GM19239 (cell line): ENCODE measurements at places on chromosomes 5 and 9.

DNA sequence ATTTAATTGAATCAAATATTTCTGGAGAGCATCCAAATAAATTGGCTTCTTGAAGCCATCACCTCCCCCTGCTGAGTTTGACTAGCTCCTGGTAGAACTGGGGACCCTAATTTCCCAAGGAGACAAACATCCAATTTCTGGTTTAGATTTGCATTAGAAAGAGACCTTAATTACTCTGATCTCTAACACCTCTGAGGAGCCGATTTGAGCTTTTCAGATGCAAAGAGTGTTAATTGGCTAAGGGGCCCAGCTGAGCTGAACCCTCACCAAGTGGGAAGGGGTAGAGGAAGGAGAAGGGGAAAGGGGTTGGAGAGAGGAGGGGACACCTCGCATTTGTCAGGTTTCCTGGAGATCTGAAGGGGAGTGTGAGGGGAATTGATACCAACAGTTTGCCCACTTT is 145.4 kb upstream of the SHB start:
- DNase-seq, result no peak

- no peak for DNase-seq
Measured at GRCh38 chr5:130992095-130992494, 173.0 kb downstream of the HINT1 start.

DNA sequence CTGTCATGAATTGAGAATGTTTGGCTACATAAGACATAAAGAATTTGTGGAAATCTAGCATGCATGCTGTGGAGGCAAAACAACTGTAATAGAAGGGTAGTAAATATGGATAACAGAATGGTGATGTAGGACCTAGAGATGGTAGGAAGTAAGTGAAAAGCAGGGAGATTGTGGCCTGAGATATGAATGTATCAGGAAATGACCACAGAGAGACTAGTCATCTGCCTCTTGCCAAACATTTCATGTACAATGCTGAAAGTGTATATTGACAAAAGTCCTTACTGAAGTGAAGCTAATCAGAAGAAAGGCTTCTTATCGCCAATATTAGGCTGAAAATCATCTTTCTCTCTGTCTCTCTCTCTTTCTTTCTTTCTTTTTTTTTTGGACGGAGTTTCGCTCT is 873.1 kb upstream of the CTNND2 start:
- DNase-seq, result no peak

DNA sequence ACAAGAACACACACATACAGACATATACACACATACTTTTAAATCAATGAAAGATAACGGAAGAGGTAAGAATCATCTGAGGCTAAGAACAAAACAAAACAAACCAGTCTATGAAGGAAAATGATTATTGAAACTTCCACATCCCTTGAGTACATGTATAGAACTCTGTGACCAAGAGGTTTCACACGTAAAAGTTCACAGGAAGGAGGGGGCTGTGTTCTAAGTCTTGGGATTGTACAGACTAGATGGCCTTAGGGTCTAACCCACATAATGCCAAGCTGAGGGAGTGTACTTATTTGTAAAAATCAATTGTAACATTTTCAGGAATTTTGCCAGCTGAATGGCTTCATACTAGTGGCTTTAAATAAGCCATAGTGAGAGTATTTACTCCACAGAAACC is 144.4 kb upstream of the IFNE start:
- no peak for DNase-seq

DNA sequence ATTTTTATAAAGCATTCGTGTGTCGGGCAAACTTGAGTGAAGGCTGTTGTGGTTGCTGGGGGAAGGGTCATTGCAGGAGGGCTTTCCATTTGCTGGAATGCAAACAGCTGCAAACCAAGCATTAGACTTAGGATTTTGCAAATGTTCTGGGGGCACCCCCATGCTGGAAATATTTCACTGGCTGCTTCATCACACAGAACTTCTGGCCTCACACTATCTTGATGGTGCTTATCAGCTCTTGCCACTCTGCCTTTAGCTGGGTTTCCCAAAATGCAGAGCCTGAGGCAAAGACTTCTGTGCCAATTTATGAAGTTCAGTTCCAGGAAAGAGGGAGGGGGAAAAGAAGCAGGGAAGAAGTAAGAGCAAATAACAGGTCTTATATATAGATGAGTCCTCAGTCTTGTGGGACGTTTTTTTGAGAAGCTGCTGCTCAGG is 8.6 kb upstream of the COL15A1 start:
- no peak for DNase-seq

- no peak for DNase-seq
Measured at GRCh38 chr5:141914199-141914743, 9.4 kb upstream of the DELE1 start.

GRCh38 chr5:30103452-30104202 is 1089.9 kb upstream of the CDH6 start:
- no peak for DNase-seq

- DNase-seq, result no peak
Measured at GRCh38 chr5:126481243-126481642, 58.0 kb downstream of the GRAMD2B start.

GRCh38 chr9:130207241-130207992 is 35.2 kb downstream of the NCS1 start:
- no peak for DNase-seq

GRCh38 chr9:124860582-124861341 is 995 bp downstream of the RPL35 start:
- no peak for DNase-seq

- DNase-seq, result no peak
Measured at GRCh38 chr9:93115486-93116071, 18.5 kb downstream of the NINJ1 start.

GRCh38 chr5:69042500-69042899 is 51.3 kb upstream of the SLC30A5 start:
- no peak for DNase-seq

DNA sequence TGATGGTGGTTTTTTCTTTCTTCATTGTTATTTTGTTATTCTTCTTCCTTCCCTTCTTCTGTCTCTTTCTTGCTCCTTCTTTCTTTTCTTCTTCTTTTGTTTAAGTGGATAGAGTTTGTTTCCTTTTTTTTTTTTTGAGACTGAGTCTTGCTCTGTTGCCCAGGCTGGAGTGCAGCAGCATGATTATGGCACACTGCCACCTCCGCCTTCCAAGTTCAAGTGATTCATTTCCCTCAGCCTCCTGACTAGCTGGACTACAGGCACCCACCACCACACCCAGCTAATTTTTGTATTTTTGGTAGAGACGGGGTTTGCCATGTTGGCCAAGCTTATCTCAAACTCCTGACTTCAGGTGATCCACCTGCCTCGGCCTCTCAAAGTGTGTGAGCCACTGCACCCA is 40.3 kb downstream of the JAK2 start:
- no peak for DNase-seq

DNA sequence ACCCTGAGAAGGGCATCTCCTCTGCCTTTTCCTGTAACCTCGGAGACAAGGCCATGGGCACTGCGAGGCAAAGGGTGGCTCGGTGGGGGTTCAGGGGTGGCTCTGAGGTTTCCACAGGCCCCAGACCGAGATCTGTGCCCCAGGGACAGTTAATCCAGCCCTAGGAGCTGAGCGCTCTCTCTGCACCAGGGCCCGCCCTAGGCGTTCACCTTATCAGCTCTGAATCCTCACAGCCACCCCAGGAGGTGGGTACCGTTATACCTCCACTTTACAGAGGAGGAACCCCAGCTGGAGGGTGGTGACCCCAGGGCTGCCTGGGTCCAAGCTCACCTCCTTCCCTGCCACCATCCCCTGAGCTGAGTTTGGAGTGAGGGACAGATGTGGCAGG is 2.3 kb upstream of the ENG start:
- DNase-seq, result no peak

DNA sequence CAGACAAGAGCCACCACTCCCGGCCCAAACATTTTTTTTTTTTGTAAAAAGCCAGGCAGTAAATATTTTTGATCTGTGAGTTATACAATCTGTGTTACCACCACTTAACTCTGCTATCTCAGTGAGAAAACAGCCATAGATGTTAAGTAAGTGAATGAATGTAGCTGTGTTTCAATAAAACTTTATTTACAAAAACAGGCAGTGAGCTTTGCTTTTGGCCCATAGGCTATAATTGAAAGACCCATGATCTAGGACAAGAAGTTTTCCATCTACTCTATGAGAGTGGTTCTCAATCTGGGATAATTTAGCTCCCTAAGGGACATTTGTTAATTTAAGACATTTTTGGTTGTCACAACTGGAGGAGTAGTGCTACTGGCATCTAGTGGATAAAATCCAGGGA is 91.0 kb downstream of the TMC1 start:
- DNase-seq, result no peak

DNA sequence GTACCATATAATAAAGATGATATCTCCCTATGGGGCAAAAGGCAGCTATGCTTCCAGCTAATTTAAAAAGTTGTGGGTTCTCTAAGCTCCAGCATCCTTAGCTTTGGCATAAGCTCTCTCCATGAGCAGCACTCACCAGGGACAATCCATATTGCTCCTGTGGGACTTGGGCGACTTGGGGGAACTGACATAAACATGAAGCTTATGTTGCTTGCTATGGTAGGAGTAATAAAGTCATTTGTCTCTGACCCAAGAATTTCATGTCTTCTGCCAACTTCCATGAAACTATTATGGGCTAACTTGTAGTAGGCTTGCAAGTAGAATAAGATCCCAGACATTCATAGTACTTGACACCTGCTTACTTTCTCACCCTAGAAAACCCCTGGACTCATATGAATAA is 36.2 kb upstream of the TLE4 start:
- no peak for DNase-seq

DNA sequence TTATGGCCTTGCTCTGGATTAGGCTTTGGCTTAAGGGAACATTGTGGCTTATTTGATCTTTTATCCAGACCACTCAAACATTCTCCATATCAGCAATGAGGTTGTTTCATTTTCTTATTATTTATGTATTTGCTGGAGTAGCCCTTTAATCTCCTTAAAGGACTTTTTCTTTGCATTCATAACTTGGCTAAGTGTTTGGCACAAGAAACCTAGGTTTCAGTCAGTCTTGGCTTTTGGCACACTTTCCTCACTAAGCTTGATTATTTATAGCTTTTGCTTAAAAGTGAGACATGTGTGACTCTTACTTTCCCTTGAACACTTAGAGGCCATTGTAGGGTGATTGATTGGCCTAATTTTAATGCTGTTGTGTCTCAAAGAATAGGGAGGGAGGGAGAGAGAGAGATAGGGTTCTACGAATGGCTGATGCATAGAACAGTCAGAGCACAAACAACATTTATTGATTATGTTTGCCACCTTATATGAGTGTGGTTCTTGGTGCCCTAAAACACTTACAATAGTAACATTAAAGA is 2265.3 kb upstream of the C9orf72 start:
- no peak for DNase-seq

- no peak for DNase-seq
Measured at GRCh38 chr5:33423018-33423630, 17.6 kb upstream of the TARS1 start.

DNA sequence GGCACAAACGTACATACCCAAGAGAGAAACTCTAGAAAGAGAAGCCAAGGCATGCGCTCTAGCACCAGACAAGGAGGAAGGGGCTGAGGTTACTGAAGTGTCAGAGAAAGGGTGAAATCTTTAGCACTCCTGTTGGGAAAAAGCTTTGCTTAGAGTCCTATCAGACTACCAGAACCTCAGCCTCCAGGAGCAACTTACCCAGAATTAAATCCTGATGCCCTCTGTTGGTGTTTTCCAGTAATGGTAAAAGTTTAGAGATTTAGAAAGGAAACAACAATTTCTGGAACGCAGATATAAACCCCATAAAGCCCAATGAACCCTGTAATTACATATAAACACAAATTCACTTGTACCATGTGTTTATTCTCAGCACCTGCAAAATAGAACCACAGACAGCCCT is 33.2 kb upstream of the ASTN2 start:
- DNase-seq, result no peak

DNA sequence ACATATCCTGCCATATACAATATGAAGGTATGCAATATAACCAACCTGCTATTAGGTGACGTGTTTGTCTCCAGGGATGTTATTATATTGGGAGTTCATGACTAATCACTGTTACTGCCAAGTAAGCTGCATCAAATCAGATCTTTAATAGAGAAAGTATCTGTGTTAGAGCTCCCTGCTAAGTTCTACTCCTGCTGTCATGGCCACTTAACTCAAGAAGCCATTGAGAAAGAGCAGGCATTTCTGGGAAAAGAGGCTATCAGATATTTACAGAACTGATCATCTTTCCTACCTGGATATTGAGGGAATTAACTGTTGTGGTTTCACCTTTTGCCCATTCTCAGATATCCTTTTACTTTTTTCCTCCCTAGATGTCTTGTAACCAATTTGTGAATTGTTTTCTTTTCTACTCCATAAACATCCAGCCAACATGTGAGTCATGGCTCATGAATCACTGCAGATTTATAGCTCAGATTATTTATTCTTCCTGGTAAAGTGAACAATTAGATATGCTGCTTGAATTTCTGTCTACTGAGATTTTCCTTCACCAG is 634.8 kb upstream of the FAM174A start:
- DNase-seq, result no peak

DNA sequence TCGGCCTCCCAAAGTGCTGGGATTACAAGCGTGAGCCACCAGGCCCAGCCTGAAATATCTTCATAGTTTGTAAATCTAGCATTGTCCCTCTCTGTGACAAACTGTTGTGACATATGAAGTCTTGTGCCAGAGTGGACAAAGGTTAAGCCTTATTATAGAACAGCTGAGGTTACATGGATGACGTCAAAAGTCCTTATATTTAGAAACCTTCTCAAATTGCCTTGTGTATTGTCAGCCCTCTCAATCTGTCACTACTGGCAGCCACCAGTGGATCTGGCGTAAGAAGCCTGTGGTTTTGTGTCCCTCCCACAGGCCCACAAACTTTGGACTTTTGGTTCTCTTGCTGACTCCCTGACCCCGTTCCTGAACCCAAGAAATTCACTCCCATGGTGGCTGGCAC is 79.4 kb upstream of the CCDC112 start:
- no peak for DNase-seq

- DNase-seq, result no peak
Measured at GRCh38 chr5:40276426-40277102, 403.2 kb upstream of the PTGER4 start.

DNA sequence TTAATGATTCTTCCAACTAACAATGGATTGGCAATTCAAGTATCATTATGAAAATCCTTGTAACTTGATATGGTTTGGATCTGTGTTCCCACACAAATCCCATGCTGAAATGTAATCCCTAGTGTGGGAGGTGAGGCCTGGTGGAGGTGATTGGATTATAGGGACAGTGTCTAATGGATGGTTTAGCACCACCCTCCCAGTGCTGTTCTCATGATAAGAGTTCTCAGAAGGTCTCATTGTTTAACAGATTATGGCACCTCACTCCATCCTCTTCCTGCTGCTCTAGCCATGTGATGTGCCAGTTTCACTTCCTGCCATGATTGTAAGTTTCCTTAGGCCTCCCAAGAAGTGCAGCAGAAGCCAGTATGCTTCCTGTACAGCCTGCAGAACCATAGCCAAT is 1116.2 kb upstream of the EDIL3 start:
- no peak for DNase-seq

DNA sequence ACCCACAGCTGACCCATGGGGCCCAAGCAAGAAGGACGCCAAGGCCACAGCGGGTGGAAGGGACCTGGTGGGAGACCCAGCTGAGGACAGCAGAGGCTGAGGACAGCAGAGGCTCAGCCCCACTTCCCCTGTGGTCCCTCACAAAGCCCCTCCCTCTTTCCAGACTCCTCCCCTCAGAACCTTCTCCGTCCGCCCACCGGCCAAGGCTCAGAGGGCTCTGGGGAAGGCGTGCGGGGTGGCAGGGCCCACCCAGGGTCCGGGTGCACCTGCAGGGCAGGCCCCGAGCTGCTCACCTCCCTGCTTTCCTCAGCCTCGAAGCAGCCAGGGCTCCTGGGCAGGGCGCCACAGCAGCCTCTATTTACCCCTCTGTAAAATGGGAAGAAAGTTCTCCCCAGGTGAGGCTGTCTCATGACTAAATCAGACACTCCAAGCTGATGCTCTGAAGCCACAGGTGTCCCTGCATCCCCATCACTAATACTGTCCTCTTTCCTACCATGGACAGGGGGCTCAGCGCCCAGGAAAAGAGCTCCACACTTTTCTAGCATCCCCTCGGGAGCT is 137.9 kb upstream of the PPP1R26 start:
- no peak for DNase-seq
